ENCODE measurements at places on chromosomes 5 and 9.
A peak's percentile ranks its signal among the peaks of the same experiment; 100 is the strongest.

DNA sequence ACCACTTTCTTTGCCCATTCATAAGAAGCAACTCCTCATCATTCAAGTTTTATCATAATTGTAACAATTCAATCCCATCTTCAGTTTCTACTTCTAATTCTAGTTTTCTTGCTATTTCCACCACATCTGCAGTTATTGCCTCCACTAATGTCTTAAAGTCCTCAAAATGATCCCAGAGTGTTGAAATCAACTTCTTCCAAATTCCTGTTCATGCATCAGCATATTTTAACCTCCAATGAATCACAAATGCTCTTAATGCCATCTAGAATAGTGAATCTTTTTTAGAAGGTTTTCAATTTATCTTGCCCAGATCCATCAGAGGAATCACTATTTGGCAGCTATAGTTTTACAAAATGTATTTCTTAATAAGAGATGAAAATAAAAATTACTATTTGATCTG lies 3.2 kb upstream of the SRP19 start:
- no peak for DNase-seq

DNA sequence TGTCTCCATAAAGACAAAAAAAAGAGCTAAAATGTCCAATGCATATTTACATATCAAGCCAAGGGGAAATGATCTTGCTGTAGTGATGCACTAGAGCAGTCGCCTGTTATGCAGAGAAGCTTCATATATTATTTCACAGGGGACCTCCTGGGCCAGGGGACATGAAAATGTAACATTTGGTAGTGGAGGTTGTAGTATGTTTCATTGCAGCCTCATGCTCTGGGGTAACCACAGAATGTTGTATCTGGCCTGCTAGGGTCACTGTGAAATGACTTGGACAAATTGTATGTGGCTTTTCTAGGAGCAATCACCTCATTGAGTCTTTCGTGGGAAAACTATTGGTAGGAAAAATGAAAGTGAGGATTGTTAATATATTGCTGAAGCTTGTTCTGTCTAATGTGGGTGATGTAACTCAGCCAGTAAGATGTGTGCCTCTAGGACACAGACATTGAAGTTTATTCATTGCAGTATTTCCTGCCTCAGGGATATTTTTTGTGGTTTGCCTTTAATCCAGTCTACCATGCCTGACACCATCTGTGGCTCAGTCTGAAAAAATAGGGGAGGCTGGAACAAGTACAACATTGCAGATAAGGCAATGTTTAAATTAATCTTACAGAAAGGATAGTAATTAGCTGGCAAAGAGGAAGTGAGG lies 430.8 kb upstream of the TNC start:
- peak; percentile 59 for DNase-seq

DNA sequence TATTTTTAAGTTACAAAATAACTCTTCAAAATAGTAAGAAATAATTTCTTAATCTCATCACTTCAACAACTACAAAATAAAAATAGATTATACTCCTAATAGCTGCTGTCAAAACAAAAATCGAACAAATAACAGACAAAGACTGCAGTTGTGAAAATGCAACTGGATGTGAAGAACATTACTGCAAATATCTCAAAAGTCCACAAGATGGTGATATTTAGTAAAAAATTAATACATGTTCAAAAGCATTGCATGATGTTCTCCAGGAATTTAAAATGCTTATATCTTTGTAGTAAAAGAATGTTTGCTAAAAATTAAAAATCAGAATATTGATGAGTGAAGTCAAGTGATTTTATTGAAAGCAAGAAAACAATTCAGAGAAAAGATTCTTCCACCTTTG lies 66.2 kb downstream of the MPDZ start:
- DNase-seq, result peak; percentile 47

- DNase-seq, result no peak
Observed at GRCh38 chr5:20615888-20616563, 628.0 kb upstream of the CDH18 start.

DNA sequence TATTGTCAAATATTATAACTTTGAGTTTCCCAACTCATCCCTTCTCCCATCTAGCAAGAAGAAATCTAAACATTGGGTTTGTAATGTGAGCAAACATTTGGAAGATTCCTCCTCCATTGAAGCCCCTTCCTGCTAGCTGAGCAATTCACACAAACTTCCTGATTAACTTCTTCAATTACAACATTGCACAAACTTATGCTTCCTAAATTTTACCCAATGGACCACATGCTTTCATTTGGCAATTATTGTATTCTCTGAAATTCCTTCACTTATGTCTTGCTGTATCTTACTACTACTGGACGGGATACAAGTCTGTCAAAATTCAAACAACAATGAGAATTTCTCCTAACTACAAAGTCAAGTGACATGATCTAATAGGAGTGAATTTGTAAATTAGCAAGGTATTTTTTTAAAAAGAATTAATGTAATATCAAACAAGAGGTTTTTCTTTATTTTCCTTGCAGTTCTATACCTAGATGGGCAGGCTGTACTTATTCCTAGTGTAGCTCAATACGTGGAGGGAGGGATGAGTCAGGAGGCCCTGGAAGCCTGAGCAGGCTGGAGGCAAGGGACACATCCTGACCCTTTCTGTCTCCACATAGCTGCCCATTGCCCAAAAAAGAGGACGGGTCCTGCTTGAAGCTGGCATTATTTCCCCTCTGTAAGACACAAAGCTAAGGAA lies 11.8 kb upstream of the IFNW1 start:
- DNase-seq, result peak; percentile 1

DNA sequence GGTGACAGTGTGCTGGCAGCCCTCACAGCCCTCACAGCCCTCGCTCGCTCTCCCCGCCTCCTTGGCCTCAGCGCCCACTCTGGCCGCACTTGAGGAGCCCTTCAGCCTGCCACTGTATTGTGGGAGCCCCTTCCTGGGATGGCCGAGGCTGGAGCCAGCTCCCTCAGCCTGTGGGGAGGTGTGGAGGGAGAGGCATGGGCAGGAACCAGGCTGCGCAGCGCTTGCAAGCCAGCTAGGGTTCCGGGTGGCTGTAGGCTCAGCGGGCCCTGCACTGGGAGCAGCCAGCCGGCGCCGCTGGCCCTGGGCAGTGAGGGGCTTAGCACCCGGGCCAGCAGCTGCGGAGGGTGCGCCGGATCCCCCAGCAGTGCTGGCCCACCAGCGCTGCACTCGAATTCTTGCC lies 177.0 kb downstream of the MSX2 start:
- DNase-seq, result no peak

DNA sequence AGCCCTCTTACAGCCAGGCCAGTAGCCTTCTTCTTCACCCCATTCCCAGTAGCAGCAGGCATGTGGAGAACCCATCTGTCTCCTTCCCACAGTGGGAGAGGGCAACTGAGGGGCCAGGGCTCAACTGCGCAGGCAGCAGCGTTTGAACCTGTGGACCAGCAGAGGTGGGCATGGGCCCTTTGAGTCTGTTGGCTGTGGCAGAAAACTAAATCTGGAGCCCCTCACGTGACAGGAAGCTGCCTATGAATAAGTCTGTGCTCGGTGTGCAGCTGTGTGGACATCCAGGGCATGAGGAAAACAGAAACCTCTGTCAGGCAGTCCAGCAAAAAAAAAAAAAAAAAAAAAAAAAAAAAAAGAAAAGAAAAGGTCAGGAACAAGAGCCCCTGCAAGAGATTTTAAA lies 189.2 kb upstream of the NR3C1 start:
- peak; percentile 64 for DNase-seq

DNA sequence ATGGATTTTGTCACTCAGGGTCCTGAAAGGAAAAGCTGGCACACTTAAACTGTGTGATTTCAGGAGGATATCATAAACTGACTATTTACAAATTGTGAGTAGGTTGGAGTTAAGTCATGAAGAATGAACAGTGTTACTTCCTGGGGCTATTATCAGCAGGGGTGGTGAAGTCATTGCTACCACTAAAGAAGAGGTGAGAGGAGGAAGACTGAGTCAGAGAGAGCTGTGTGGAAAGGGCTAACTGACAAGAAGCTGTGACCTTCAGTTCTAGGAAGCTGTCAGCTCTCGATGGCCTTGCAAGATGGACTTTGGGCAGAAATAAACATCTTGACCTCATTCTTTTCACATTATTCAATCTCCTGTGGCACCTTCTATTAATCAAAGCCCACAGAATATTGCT lies 72.3 kb upstream of the STARD4 start:
- DNase-seq, result peak; percentile 75

GRCh38 chr5:53169933-53170332 lies 60.4 kb upstream of the MOCS2 start:
- no peak for DNase-seq

GRCh38 chr5:141717043-141717442 lies 35.0 kb upstream of the ARAP3 start:
- DNase-seq, result no peak

GRCh38 chr9:125609744-125610143 lies 97.3 kb downstream of the MAPKAP1 start:
- DNase-seq, result no peak

- DNase-seq, result peak; percentile 87
Observed at GRCh38 chr5:142621227-142621626, 64.7 kb downstream of the FGF1 start.

DNA sequence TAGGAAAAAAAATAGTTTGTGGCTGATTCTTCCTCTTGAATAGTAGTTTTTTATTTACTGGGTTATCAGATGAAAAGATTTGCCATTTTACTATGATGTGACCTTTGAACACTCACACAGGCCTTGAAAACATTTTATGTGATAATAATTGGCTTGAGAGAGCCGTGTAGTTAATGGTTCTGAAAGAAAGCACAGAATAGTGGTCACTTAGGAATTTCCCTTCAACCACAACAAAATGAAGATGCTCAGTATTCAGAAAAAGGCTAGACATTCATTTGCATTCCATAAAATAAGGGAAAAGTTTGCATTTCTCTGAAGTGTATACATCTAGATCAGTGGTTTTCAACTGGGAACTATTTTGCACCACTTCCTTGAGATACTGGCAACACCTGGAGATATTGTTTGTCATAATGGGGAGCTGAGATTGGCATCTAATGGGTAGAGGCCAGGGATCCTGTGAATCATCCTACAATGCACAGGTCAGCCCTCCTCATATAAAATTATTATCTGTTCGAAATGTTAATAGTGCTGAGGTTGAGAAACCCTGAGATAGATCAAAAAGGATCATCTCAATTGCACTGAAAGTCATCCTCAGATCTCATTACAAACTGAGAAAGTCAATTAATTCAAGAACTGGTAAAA lies 446.4 kb upstream of the CCNG1 start:
- no peak for DNase-seq

DNA sequence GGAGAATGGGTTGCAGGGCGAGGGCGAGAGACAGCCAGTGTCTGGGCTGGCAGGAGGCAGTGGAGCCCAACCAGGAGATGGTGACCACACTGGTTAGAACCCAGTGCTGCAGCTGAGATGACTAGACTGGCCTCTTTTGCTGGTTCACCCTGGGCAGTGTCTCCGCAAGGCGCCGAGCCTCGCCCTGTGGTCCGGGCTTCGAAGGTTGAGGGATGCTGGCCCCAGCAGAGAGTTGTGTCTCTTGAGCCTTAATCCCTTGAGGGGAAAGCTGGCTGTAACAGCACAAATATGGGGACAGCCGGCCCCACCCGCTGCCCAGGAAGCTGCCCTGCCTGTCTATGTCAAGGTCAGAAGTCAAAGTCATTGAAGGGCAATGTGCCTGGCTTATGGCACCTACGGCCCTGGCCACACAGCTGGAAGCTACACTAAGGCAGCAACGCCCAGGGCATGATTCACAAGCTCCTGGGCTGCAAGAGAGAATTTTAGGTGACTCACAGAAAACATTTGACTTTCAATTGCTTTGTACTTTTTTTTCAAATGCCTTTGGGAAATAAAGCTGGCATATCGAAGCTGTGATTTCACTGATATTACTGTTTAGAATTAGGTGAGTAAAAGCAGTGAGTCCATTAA lies 33.3 kb downstream of the NKX2-5 start:
- DNase-seq, result peak; percentile 72

- no peak for DNase-seq
Observed at GRCh38 chr9:107046692-107047091, 183.7 kb downstream of the ZNF462 start.

DNA sequence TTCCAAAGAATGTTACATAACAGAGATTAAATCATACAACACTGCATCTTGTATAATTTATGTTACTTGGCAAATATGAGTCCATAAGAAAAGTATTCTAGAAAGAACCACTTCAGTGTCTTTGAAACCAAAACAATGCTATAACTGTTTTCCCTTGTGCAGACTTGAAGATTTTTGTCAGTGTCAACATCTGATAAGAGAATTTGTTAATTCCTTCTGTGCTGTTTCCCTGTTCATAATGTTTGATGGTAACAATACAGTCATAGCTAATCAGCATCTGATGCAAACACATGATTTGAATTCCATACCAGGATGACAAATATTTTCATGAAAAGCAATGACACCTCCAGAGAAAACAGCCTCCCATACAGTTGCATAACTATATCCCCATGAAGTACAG lies 306.8 kb downstream of the SEMA5A start:
- peak; percentile 32 for DNase-seq

- peak; percentile 57 for DNase-seq
Observed at GRCh38 chr9:92607088-92607487, 62.8 kb downstream of the IPPK start.

GRCh38 chr5:123787635-123788034 lies 275.7 kb downstream of the CSNK1G3 start:
- DNase-seq, result no peak

DNA sequence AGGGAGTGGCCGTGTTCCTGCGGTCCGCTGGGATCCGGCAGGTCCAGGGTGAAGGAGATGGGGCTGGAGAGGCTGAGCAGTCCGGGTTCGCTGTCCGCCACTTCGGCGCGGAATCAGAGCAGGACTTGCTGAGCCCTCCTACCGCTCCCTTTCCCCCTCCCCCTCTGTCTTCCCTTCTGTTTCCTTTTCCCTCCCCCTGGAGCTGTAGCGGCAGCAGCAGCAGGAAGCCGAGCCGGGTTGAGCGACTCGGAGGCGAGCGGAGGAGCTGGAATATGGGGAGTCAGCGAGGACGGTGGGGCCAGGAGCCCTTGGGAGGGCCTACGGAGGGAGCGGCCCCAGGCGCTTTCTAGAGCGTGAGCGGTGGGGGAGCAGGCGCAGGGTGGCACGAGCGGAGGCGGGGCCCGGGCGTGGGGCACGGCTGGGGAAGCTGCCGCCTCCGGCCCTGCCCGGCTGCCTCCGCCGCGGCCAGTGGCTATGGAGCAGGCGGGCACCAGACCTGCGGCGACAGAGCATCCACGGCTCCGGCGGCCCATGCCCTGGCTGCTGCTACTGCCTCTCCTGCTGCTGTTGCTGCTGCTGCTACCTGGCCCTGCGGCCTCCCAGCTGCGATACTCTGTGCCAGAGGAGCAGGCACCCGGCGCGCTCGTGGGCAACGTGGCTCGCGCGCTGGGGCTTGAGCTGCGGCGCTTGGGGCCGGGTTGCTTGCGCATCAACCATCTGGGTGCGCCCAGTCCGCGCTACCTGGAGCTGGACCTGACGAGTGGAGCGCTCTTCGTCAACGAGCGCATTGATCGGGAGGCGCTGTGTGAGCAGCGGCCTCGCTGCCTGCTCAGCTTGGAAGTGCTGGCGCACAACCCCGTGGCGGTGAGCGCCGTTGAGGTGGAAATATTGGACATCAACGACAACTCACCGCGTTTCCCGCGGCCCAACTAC lies at the start of gene PCDHAC2:
PCDHAC2 (plus strand) TSS at position 184 of the 933 bp plus-strand sequence; CDS start at position 475, 291 bp downstream.
- DNase-seq, result no peak

DNA sequence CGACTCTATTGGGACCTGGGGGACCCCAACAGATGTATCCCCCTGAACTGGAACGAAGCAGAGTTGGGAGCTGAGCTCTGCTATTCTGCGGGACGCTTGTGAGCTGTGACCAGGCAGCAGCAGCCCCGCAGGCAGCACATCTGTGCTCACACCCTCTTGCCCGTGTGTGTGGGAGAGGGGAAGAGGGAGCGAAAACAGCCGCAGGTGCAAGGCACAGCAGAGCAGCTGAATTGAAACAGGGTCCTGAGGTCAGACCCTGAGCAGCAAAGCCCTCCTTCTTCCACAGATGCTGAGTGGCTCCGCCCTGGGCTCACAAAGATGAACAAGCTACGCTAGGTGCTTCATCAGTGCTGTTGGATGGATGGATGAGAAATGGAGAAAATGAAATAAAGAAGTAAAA lies 198.7 kb downstream of the HSPA4 start:
- no peak for DNase-seq
